Activated CD4-positive, alpha-beta T cell treated with anti-CD3 and anti-CD28 coated beads for 36 hours (primary cell): ENCODE measurements at places on chromosomes 6 and 20. TPM values are rescaled to one million over a fixed set of nuclear protein-coding genes. Genes with fewer than 3 reads are reported as not detected.
A peak's percentile ranks its signal among the peaks of the same experiment; 100 is the strongest.

The ADGB gene
- not detected for total RNA-seq

The RAET1E gene
- not detected for total RNA-seq

The MAS1 gene
- not detected for total RNA-seq

The FRS3 gene
- total RNA-seq = 5.6 TPM

DNA sequence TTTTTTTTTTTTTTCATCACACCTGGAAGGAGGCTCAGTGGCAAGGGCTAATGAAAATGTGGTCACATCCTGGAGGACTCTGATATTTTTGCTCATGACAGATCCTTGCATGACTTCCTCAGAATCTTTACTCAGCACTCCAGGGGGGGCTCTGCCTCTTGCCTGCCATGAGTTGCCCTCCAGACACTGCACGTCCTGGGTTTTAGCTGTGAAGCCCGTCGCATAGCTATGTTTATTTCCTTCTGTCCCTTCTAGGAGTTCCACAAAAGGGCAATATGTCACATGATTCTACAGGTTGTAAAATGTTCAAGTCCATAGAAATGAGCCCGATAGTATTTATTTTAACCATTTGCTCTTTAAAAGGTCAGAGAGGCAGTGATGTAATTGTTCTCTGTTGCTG, 18.2 kb downstream of the MAS1 start:
- DNase-seq = no peak
- H3K27me3 ChIP-seq = peaks cover 23% of the 10 kb centered on the region
- no peak overlapping the region for H3K27ac ChIP-seq

GRCh38 chr6:96460052-96460700, 61.4 kb upstream of the UFL1 start:
- no peak overlapping the region for H3K27ac ChIP-seq
- no peak for DNase-seq
- H3K27me3 ChIP-seq = peaks cover 4% of the 10 kb centered on the region

DNA sequence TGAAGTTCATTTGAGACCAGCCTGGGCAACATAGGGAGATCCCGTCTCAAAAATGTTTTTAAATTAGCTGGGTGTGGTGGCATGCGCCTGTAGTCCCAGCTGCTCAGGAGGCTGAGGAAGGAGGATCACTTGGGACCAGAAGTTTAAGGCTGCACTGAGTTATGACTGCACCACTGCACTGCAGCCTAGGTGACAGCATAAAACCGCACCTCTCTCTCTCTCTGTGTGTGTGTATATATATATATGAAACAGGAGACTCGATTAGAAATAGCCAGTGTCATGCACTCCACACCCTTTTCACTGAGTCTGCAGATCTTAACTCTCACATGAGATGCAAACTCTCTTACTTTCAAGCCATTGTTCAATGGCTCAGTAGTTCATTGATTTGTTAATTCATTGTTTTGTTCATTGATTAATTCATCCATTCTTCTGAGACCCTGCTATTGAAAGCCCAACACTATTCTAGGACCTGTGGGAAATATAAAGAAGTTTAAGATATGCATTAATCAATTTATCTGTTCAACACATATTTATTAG, 52.4 kb upstream of the MRPS10 start:
- no peak overlapping the region for H3K27ac ChIP-seq
- DNase-seq = no peak
- H3K27me3 ChIP-seq = no peaks in the 10 kb centered on the region
- no peak overlapping the region for H3K4me3 ChIP-seq
- H3K4me1 ChIP-seq = no peaks in the 10 kb centered on the region

DNA sequence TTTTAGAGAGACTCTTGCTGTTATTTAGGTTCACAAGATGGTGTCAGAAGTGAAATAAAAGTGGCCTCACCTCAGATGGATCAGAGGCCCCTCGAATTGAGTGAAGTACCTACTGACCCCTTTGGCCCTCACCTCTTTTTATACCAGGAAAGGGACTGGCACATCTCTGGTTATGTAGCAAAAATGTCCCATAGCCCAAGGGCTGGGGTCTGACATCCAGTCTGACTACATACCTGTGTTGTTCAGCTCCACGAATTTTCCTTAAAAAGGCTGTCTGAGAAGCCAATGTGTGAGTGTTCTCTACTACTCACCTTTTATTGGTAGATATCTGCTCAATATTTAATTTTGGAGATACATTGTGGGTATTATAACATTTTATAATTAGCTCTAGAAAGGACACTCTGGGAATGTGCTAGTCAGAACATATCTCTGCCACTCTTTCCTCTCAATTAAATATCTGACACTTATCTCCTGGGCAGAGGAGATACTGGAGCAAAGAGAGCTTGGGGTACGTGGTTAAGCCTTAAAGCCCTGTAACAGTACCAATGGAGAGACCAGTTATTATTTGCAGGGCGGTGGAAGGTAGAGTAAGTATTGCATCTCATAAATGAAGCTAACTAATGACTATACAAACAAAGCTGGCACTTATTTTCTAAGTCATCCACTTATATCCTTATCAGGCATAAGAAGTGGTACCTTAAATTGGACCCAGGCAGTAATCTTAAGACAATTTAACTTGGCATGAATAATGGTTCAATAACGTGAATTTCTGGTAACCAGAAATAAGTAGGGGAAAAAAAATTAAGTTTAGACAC, 20.0 kb upstream of the IL22RA2 start:
- H3K4me1 ChIP-seq = peaks cover 2% of the 10 kb centered on the region
- H3K27me3 ChIP-seq = peaks cover 2% of the 10 kb centered on the region
- DNase-seq = no peak
- H3K36me3 ChIP-seq = peaks cover 11% of the 10 kb centered on the region

DNA sequence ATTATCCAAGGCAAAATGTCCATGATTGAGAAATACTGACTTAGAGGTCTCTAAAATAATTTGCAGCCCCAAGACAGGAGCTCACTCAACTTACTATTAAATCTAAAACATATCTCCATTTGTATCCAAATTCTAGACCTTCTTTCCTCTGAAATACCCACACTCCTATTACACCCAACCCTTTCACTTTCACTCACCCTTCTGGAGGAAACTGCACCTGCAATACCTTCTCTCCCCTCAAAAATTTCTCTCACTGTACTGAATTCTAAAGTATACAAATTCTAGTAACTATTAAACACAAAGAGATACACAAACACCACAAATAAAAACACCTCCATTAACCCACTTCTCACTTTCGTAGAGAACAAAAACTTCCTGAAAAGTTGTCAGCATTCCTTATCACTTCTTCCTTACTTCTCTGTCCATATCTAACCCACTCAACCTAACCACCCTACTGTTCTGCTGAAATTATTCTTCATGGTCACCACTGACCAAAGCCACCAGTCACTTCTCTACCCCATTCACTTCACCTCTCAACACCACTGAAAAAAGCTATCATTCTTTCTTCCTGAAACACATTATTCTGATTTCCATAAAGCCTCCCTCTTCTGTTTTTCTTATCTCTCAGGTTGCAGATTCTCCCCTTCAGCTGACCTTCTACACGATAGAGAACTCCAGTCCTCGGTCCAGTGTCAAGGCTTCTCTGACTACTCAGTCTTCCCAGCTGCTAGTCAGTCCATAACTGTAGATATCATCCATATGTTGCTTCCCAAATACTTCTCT, 12.0 kb downstream of the LMBRD1 start:
- no peak overlapping the region for H3K4me3 ChIP-seq
- no peak for DNase-seq
- H3K36me3 ChIP-seq = peaks cover 34% of the 10 kb centered on the region
- H3K4me1 ChIP-seq = peaks cover 52% of the 10 kb centered on the region
- H3K27ac ChIP-seq = peak overlapping the region; percentile 10
- no peaks in the 10 kb centered on the region for H3K27me3 ChIP-seq

- no peak overlapping the region for H3K4me3 ChIP-seq
- no peak for DNase-seq
- no peaks in the 10 kb centered on the region for H3K36me3 ChIP-seq
- no peak overlapping the region for H3K27ac ChIP-seq
Measured at GRCh38 chr20:16863303-16863702, 115.1 kb downstream of the OTOR start.

GRCh38 chr6:33759887-33760629, 13.4 kb upstream of the IP6K3 start:
- H3K27me3 ChIP-seq = no peaks in the 10 kb centered on the region
- H3K4me1 ChIP-seq = no peaks in the 10 kb centered on the region
- no peaks in the 10 kb centered on the region for H3K36me3 ChIP-seq

- H3K4me3 ChIP-seq = no peak overlapping the region
- peaks cover 54% of the 10 kb centered on the region for H3K4me1 ChIP-seq
- peaks cover 68% of the 10 kb centered on the region for H3K36me3 ChIP-seq
- no peaks in the 10 kb centered on the region for H3K27me3 ChIP-seq
- peak overlapping the region; percentile 79 for H3K27ac ChIP-seq
Measured at GRCh38 chr6:89970609-89971337, 76.5 kb downstream of the GJA10 start.
